ENCODE measurements at places on chromosomes 7 and 10.

- DNase-seq, result peak; percentile 62
These were observed 32.2 kb upstream of the TMEM72 start for GRCh38 chr10:44878706-44879530.

- no peak for DNase-seq
These were observed 22.0 kb downstream of the VWA2 start for GRCh38 chr10:114261076-114261475.

GRCh38 chr7:101815826-101816594 is 1.4 kb upstream of the CUX1 start:
- DNase-seq, result peak; percentile 30

GRCh38 chr10:110717781-110718589 is 73.8 kb downstream of the RBM20 start:
- no peak for DNase-seq

DNA sequence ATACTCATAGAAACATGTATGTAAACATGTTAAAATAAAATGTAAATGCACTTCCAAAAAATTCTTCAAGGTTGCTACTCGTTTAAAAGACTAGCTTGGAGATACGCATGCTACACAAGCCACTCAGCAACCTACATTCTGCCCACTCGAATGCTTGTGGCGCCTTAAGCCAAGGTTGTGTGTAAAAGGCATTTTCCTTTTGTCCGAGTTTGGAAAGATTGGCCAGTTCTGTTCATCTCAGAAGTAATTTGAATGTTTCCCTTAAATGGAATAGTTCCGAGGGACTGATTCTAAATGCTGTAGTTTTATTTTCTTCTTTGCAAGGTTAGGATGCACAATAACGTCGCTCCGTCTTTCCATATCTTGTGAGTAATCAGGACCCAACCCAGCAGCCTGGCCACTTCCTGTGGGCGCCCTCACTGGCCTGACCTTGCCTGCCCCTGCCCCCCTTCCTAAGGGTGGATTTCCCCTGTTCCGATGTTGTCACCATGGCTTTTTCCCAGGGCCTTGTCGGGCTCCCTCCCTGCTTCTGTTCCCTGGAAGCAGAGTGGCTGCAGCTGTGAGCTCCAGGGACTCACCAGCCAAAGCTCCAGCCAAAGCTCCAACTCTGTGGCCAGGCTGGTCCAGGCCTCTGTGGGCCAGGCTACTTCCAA is 70.6 kb downstream of the PTPRE start:
- no peak for DNase-seq

DNA sequence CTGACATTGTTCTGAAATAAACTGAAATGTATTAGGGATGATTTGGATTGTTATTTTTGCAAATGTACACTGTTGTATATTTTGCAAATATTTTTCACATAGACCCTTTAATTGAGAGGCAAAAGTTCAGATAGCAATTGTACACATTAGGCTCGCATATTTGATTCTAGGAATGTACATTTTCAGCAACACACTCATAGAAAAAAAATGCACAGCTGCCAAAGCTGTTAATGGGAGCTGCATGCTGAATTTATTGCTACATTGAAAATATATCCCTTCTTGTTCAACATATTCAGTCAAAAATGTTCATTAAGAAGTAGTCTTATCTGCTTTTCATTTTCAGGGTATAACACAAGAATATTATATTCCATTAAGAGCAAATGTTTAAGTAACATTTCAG is 512.9 kb downstream of the ATRNL1 start:
- no peak for DNase-seq

DNA sequence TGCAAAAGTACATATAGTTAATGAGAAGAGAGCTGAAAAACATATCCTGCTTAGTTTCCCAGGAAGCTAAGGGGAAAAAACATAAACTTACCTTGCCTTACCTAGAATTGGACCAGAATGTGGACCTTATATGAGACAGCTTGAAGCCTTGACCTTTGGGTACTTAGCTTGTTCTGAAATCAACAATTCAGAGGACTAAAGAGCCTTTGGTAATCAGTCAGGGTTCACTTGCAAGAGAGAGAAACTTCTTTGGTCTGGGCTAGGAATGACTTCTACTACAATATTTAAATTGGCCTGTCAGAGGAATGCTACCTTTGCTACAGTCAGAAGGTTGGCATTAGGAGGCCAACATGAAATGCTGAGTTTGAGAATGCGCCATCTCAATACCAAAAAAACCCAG is 24.9 kb downstream of the SAMD8 start:
- DNase-seq, result no peak

Measured in SHP77 (cell line).